Right ventricle myocardium inferior (tissue), 1 donor: ENCODE measurements at places on chromosomes 4 and X. TPM values are rescaled to one million over a fixed set of nuclear protein-coding genes. Genes with fewer than 3 reads are reported as not detected.

DNA sequence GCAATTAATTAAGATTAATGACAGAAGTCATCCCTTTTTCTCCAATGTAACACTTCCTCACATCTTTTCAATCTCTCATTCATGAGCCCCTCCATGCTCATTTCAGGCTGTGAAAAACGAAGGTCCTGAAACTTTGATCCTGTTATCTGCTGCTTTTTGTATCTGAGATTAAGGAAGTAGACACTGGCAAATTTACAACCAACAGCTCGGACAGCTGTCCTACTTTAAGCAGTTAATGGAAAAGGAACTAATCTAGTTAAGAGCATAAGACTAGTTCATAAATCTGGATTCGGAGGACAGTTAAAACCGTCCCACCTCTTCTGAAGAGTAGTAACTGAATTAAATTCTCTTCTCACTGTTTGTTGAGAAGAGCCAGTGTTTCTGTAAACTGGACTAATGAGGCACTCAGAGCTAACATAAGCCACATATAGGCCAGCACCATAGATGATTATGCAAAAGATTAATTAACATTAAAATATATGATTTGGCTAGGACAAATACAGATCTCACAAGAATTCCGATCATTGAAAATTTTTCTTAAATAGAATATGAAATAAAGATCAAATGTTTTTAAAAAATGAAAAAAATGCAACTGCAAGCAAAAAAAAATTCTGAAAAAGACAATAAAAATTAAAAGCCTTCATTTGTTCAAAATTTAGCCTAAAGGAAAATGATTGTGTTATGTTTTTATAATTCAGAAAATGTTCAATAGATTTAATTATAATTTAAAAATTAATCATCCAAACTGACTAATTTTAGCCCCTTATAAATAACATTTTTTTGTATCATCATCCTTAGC is 114.4 kb downstream of the ANTXR2 start:
- DNase-seq, result no peak

- peak; percentile 70 for DNase-seq
These were observed at the start of gene AFF2 for GRCh38 chrX:148500423-148501385. Gene AFF2, plus strand, starts transcription at chrX:148500617. Its CDS starts 481 bp downstream, at chrX:148501098.

- no peak for DNase-seq
These were observed 6.9 kb upstream of the STK32B start for GRCh38 chr4:5044341-5044740.

DNA sequence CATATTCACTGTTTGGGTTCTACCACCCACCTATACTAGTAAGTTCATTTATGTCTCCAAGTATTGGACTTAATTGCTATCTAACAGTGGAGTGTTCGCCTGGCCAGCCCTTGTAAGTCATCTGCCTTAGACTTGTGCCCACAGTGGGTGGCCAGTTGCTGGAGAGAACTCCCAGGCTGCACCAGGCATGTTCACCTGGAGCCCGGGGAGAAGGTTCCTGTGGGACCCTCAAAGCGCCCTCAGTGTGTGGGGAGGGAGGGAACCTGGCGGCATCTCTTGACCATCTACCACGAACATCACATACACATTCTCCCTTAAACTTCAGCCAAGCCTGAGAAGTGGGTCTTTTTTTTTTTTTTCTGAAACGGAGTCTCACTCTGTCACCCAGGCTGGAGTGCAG is 138.1 kb downstream of the CPZ start:
- no peak for DNase-seq

DNA sequence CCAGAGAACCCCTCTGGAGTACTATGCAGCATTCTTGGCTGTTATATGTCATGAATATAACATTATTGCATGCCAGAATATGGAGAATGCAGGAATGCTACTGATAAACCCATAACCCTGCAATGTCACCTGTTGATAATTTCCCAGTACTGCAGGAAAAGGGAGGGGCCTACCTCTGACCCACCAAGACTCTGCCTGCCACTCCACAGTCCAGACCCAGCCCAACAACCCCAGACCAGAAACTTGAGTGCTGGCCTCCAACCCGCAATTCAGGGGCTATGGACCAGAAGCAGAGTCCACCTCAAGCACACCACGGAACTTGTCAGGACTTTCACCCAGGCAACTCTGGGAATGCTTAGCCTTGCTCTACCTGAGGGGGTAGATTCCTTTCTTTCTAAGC is 92.9 kb upstream of the WDR44 start:
- DNase-seq, result no peak

GRCh38 chrX:122586831-122587230 is 597.2 kb upstream of the GRIA3 start:
- no peak for DNase-seq

DNA sequence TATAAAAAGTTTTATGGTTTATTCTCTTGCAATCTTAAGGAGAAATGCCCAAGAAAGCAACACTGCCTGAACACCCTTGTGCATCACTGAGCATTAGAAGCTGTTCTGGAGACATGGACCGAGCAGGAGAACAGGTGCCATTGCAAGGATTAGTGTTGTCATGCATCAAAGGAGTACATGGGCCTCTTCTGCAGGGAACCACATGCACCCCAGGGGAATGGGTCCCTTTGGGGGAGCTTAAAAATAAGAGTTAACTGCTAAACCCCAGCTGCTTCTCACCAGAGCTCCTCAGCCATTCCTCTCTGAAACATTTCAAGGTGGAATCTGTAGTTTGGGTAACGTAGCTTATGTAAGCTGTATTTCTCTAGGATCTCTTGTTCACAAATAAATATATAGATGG is 353.0 kb upstream of the SLC7A11 start:
- no peak for DNase-seq

NKAP gene
- total RNA-seq, result 4.7 TPM
